Adipose tissue (tissue), 3 donors: ENCODE measurements at places on chromosomes 5 and 9. TPM values are rescaled to one million over a fixed set of nuclear protein-coding genes. Genes with fewer than 3 reads are reported as not detected.

The POU5F2 gene
- polyA plus RNA-seq, result 0.01 TPM

The PRUNE2 gene
- 6.6 TPM for polyA plus RNA-seq

The PTPDC1 gene
- 3.6 TPM for polyA plus RNA-seq

The PCDHB7 gene
- polyA plus RNA-seq, result 0.20 TPM

The CYSTM1 gene
- polyA plus RNA-seq, result 218 TPM

The FAM114A2 gene
- 16.8 TPM for polyA plus RNA-seq

The DOLPP1 gene
- 3.5 TPM for polyA plus RNA-seq

The MYOZ3 gene
- 0.06 TPM for polyA plus RNA-seq

The BNC2 gene
- polyA plus RNA-seq, result 3.9 TPM

The NAIP gene
- 12.6 TPM for polyA plus RNA-seq

The CNTFR gene
- 174 TPM for polyA plus RNA-seq

The IL9 gene
- not detected for polyA plus RNA-seq

The CARD6 gene
- 6.7 TPM for polyA plus RNA-seq
